NCI-H2029 (cell line): ENCODE measurements at places on chromosomes 7 and 10.

- no peak for DNase-seq
Measured at GRCh38 chr7:95394370-95394769, 1.8 kb downstream of the PON3 start.

- no peak for DNase-seq
Measured at GRCh38 chr7:115153769-115154477, 232.0 kb downstream of the MDFIC start.

GRCh38 chr7:112449353-112449752, 907 bp upstream of the IFRD1 start:
- DNase-seq: peak; percentile 45

DNA sequence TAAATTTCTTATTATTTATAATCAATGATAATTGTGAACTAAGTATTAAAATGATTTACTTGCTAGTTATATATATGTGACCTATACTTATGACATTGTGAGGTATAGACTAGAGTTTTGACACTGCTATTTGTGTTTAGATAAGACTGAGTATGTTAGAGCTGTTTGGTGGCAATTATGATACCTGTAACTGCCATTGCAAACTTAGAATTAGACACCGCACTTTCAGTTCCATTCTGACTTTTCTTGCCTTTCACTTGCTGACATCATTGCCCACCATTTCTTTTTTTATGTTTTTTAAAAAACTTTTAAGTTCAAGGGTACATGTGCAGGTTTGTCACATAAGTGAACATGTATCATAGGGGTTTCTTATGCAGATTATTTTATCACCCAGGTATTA, 214.5 kb downstream of the MBL2 start:
- DNase-seq: no peak

GRCh38 chr7:124413029-124413428, 352.6 kb downstream of the GPR37 start:
- no peak for DNase-seq

- no peak for DNase-seq
Measured at GRCh38 chr10:100907175-100907574, 5.6 kb upstream of the SLF2 start.

DNA sequence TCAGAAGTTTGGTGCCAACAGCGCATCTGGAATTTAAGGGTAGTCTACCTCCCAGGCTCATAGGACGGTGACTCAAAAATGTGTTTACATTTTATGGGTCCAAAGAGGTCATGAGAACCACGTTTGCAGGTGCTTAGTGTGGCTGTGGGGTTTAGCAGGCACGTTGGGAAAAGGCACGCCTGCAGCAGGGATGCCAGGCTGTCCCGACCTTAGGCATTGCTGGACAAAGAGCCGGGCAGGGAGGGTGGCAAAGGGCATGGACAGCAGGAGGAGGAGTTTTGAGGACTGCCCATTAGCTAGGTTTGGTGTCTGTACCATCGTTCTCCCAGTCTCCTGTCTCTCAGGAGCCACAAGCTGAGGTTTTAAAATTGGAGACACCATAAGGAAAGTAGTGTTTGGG, 104.4 kb downstream of the TRRAP start:
- DNase-seq: no peak

- DNase-seq: no peak
Measured at GRCh38 chr10:6964543-6964942, 384.5 kb upstream of the PRKCQ start.

- no peak for DNase-seq
Measured at GRCh38 chr7:99422625-99423024, 13.9 kb downstream of the BUD31 start.

GRCh38 chr10:13400196-13400965, 52.3 kb upstream of the SEPHS1 start:
- no peak for DNase-seq

GRCh38 chr10:33347211-33347610, 12.7 kb upstream of the NRP1 start:
- DNase-seq: no peak

DNA sequence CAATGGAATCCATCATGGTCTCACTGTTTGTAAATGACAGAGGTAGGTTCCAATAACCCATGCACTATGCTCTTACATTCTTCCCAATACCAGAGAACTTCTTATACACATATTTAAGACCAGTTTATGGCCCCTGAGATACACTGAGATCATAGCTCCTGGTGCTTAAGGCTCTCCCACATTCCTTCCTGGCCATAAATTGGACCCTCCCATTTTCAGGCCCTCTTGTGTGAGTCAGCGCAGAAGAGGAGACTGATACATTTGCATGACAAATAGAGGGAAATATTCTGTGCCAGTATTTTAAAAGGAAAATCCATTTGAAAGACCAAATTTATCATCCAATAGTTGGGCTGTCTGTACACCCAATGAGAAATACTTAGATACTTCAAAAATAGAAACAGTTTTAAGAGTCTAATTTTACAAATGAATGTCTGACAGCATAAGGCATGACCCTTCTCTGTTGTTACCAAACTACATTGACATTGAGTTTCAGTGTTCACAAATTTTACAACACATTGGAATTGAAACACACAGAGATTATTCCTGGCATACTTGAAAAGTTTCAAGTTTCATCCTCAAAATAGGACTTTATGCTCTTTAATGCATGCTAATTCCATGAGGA, 35.3 kb downstream of the SLC16A9 start:
- no peak for DNase-seq

DNA sequence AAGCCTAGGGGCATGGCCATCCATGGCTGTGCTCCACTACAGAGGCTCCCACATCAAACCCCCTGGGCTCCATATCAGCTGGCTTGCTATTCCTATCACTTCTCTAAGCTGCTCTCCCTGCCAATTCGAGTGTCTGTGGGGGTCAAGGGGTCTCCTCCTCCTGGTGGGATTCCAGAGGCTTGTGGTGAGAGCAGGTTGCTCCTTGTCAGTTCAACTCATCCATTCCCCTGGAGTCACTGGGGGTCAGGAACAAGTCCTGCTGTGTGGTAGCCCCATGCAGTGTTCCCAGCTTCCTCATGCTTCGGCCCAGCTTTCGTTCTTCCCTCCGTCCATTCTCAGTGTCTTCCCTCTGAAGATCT, 86.6 kb upstream of the UNC5B start:
- DNase-seq: no peak

DNA sequence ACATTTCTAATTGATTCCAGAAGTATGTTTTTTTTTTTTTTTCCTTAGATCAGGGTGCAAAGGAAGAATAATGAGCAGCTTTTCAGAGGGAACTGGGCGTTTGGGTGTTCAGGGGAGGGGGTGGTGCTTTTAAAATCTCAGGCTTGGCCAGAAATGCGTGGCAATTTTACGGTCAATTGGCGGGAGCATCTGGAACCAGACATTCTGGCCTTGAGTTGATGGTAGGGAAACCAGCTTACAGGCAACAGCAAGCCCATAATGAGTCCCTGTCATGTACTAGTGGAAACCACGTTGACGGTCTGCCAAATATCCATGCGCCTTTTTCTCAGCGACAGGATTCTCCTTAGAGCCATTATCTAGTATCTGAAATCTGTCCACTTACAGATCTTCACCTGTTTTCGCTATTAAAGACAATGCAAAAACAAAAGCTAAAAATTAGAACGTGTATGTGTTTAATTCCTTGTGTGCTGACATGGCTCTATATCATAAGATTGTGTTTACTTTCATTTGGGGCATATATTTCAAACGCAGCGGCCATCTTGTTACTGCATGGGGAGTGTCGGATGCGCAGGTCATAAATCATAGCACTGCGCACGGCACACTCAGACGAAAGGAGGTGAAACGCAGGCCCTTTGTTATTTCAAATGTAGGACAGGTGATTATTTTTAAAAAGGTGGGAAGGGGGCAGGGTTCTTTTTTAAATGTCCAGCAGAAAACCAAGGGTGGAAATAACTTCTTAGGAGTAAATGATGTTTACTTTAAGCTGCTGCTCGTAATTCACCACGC, 209.2 kb downstream of the AGMO start:
- DNase-seq: no peak

DNA sequence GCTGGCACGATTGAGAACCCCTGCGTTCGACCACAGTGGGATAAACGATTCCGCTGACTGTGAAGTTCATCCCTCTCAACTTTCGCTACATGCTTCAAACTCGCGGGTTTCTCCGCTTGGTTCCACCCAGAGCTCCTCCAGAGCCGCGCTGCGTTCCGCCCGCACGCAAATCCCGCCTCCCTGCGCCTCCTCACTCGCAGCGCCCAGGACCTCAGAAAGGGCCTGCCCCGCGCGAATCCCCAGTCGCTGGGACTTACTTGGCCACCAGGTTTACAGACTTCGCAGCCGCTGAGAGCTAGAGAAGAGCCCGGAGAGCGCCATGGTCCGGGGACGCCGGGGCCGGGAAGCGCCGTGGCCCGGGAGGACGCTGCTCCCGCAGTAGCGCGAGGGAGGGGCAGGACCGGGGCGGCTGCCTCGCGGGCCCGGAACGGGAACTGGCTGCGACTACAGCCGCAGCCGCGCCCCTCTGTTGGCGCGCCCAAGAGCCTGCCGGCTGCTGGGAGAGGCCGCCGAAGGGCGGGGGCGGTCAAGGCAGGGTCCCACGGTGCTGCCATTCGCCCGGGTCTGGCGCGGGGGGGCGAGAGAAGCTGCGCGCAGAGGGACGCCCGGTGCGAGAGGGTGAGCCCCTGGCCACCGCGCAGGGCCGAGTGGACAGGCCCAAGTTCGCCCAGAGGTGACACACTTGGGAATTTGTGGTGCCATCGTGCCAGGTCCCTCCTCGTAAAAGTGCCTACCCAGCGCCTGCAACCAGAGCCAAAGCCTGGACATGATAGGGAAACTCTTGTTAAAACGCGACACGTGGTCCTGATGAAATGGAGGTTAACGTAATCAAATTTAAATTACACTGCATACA, at the start of gene NOD1:
Gene NOD1, minus strand, starts transcription at position 436 of the 853 bp plus-strand sequence. CDS start 21,863 bp downstream, outside the sequence.
- DNase-seq: peak; percentile 69

DNA sequence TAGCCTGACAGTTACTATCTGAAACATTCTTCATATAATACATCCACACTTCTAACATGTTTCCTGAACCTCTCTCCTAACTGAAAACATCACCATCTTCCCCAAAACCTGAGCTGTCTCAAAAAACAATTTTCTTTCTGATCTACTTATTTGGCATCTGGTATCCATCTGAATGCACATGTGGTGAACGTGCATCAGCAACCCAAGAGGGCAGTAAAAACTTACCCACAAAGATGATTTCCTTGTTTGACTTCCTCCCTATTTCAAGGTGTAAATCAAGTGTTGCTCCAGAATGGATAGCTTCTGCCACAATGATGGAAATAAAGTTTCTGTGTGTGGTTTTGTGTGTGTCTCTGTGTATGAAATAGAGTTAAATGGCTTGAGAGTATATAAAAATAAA, 500.4 kb downstream of the MAGI2 start:
- DNase-seq: no peak

DNA sequence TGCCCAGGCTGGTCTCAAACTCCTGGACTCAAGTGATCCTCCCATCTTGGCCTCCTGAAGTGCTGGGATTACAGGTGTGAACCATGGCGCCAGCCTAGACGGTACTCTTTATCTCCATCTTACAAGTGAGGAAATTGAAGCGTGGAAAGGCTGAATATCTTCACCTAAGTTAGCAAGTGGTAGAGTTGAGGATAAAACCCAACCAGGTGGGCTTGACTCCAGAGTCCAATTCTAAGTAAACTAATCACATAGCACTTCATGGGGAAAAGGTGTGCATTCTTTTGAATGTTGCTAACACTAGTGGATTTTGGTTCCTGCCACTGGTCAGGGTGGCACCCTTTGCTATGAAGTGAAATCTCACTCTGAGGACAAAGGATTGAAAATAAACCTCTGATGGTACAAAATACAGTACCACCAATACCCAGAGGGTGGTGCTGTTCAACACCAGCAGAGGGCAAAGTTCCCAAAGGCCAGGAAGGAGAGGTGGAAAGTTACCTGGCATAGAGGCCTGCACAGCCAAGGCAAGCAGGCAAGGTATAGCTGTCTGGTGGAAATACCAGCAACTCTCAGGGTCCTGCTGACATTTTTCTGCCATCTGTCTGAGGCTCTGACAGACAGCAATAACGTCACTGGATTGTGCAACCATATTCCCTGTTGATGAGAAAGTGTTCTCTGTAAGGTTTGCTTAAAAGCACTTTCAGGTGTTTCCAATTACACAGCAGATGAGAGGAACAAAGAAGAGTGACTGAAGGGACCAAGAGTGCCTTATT, 17.6 kb downstream of the ZDHHC16 start:
- DNase-seq: no peak

DNA sequence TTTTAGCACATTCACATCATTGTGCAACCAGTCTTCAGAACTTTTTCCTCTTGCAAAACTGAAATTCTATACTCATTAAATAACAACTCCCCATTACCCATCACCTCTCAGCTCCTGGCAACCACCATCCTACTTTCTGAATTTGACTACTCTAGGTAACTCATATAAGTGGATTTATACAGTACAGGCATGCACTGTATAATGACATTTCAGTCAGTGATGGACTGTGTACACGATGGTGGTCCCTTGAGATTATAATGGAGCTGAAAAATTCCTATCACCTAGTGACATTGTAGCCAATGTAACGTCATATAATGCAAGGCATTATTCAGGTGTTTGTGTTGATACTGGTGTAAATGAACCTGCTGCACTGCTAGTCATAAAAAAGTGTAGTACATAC, 60.1 kb downstream of the BTRC start:
- DNase-seq: no peak

DNA sequence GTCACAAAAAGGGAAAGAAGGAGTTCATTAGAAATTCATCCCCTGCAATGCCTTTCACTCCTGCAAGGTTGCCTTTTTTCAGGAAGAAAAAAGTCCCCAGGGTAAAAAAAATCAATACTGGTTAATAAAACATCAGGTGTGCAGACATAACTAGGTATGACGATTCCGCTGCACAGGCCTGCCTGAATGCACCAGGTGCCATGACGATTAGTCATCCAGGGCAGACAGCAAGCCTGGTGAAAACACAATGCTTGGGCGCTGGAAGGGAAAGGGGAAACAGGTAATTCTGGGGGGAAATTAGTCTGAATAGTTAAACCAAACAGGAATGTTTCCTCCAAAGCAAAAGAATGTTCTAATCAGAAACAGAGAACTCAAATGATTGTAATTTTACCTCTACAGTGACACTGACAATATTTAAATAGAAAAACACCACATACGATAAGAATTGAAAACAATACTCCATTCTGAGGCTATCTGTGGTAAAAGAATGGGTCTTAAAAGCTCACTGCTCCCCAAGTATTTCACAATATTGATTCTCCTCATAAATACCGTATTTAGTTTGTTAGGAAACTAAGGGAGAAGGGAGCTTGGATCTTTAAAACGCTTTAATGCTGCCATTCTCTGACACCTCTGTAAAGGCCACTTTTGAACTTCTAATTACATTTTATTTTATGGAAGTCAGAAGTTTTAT, 45.2 kb downstream of the VPS41 start:
- DNase-seq: peak; percentile 36

DNA sequence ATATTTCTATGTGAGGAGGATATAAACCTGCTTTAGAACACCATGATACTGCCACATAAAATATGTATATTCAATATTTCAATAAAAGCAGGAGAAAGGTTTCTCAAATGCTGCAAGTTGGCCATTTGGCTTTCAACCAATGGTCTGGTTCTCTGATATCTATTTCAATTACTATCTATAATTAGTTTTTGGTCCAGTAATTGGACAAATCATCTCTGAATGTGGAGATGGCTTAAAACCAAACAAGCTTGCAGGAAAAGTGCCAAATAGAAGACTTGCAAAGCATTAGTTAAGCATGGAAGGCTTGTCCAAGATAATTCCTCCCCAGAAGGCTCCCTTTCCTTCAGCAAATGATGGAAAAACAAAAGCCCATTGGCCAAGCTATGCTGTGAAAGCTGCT, 140.1 kb downstream of the CPEB3 start:
- DNase-seq: no peak
